ENCODE measurements at places on chromosomes 2 and 18.

DNA sequence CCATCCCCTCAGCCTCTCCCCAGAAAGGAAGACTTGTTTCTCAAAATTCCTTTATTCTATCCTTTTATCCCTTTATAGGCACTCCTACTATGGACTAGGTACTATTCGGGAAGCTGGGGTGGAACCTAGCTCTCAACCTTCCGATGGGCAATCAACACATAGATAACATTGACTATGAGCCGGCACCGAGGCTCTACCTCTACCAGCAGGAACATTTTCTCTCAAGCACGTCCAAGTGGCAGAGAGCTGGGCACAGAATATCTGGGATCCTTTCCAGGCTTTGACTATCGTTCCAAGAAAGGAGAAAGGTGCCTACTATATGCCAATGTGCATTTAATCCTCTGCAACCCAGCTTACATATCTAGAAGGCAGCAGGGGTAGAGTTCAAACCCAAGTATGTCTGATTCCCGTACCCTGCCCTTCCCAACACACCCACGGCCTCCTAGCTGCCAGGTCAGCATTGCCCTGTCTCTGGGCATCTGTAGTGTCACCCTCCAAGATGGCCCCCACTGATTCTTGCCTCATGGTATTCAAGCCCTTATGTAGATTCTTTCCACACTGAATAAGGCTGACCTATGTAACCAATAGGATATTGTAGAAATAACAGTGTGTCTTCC is 28.3 kb downstream of the TNS1 start:
- no peak for DNase-seq

- peak; percentile 78 for DNase-seq
These were observed 184.9 kb downstream of the GLI2 start for GRCh38 chr2:120920454-120921148.

- peak; percentile 43 for DNase-seq
These were observed 599.1 kb upstream of the FSHR start for GRCh38 chr2:49753344-49753985.

DNA sequence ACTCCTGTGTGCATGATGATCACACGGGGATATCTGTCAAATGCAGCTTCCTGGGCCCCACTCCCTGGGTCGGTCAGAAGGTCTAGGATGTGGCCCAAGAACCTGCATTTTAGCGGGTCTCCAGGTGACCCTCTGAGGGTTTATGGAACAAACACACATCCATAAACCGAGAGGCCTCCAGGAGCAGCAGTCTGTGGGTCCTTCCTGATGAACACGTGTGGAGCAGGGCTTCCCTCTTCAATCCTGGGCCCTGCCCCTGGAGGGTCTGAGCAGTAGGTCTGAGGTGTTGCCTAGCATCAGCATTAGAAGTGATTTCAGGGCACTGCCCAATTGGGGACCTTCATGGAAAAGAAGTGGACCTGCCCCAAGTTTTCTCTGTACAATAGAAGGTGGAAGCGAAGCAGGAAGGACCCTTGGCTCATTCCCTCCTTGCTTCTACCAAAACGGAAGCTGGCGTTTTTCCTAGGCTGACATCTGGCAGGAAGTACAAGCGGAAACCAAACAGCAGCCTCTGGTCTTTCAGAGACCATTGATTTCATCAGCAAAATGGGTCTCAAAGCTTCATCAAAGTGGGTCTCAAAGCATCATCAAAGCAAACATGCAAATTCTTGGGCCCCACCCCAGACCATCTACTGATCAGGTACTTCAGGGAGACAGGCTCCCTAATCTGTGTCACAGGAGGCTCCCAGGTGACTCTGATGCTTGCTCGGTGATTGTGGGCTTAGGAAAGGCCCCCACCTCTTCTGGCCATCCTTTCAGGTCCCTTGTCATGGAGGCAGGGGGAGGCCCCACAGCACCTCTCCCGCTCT is 30.7 kb downstream of the INO80C start:
- no peak for DNase-seq

GRCh38 chr2:153227981-153228380 is 250.6 kb downstream of the RPRM start:
- DNase-seq, result no peak

GRCh38 chr18:65750389-65751154 is at the start of gene CDH7:
TSS of gene CDH7 (plus strand) at chr18:65751012. CDS start at chr18:65762843, 11,831 bp downstream.
- DNase-seq, result no peak

- no peak for DNase-seq
These were observed 89.7 kb upstream of the CNTNAP5 start for GRCh38 chr2:123935405-123935804.

DNA sequence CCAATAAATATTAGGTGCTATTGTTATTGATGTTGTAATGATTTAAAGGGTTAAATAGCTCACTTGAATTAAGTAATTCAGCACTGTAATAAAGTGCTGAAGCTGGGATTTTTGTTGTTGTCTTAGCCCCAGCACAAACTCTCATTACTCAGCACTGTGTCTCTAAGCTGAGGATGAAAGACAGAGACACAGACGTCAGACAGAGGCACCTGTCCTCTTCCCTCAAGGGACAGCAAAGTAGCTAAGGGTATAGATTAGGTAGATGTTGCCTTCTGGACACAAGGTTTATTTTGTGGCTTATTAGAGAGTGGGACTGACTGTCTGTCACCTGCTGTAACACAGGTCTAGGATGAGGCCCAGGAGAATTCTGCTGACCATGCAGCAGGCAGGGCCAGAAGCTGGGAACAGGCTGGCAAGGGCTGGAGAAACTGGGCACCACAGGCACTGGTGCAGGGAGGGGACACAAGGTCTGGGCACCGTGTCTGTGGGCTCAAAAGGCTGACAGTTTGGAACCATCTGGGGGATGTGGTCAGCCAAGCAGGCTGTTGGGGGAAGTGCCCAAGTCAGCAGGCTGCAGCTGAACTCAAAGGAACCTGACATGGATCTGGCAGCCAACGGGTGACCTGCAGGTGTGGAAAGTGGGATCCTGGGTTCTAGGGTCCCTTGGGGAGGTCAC is 20.0 kb upstream of the PTPN4 start:
- no peak for DNase-seq

- no peak for DNase-seq
These were observed 10.6 kb downstream of the SEC11C start for GRCh38 chr18:59150236-59150635.

GRCh38 chr2:54880428-54880827 is 157.0 kb downstream of the EML6 start:
- no peak for DNase-seq

- no peak for DNase-seq
These were observed 356.6 kb upstream of the CELF4 start for GRCh38 chr18:37922162-37922561.

- DNase-seq, result no peak
These were observed 57.4 kb downstream of the LINC00305 start for GRCh38 chr18:64091526-64091925.

DNA sequence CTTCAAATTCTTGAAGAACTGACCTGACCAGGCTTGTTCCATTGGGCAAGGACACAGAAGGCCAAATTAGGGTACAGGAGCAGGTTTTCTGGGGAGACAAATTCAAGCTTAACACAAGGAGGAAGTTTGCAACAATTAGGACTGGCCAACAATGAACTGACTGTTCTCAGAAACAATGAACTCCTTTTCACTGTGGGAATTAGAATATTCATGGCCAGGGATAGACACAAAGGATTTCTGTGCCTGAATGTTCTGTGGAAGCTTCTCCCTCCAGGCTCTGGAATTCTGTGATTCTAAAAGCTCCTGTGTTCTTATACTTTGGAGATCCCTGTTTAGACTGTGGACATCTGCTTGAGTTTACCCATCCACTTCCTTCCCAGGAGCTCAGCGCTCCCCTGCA is 15.2 kb downstream of the SMYD1 start:
- DNase-seq, result peak; percentile 78

DNA sequence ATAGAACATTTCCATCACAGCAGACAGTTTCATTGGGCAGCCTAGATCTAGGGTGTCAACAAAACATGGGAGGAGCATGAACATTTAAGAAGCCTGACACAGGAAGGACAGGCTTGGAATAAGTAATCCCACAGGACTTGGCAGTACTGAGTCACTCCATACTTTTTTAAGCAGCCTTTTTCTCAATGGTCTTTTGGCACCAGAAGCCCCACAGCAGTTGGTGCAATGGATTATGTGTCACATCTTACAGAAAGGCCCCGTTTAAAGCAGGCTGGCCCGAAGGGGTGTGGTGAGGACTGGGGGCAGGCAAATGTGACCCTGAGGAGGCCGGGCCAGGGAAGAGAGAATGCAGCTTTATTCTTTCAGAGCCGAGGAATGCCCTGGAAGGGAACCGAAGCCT is 26.6 kb downstream of the SPTBN1 start:
- peak; percentile 94 for DNase-seq

DNA sequence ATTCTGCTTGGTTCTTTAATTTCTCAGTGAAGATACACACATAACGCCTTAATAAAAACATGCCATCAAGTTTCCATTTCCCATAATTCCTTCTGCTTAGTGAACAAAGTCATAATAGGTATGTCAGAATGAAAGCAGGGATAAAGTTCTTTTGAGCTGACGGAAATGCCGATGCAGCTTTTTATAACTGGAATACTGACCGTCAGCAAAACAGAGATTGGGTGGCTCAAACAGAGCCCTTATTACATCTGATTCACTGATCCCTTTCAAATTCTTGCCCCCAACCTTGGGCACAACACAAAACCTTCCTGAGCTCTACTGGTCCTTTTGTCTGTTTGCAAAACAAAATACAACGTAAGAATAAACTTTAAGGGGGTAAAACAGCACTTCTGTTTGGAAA is 140.4 kb downstream of the CDH2 start:
- DNase-seq, result no peak

GRCh38 chr2:229733611-229734245 is 19.4 kb upstream of the DNER start:
- DNase-seq, result no peak

DNA sequence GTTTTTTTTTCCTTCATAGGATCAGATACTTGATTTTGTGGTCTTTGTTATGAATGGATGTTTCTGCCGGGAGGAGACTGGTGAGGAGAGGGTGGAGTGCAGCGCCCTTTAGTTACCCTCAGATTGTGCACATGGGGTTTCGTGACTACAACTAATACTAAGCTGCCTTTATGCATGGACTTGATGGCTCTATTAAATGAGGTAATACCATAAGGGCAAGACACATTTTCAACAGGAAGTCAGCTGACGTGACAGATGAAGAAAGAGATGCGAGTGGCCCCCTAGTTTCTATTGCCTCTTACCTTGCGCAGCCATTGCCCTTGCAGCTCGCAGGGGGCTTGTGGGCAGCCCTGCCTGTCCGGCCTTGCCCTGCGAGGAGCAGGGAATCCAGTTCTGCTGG is 24.4 kb downstream of the ZNF407 start:
- no peak for DNase-seq

- no peak for DNase-seq
These were observed 416.6 kb downstream of the PLCL1 start for GRCh38 chr2:198220763-198221610.

GRCh38 chr2:191804766-191805165 is 42.1 kb downstream of the CAVIN2 start:
- DNase-seq, result peak; percentile 71

DNA sequence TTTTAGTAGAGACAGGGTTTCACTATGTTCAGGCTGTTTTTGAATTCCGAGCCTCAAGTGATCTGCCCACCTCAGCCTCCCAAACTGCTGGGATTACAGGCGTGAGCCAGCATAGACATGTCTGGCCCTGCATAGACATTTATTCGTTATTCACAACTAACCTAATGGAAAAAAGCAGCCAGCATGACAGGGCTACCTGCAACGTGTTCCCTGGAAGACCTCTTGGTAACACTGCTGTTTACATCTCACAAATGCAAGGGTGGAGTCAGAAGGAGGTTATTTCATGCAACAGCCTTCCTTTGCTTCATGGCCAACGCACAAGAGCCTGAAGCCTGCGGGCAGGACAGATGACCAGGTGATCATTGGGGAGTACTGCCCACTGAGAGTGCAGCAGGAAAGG is 9.2 kb downstream of the SERPINE2 start:
- DNase-seq, result no peak

- no peak for DNase-seq
These were observed 128.5 kb downstream of the METTL4 start for GRCh38 chr18:2442726-2443275.

GRCh38 chr2:197031803-197032202 is 105.3 kb upstream of the PGAP1 start:
- no peak for DNase-seq

Measured in COLO829 (cell line).